ENCODE measurements at places on chromosomes 5 and 9.

DNA sequence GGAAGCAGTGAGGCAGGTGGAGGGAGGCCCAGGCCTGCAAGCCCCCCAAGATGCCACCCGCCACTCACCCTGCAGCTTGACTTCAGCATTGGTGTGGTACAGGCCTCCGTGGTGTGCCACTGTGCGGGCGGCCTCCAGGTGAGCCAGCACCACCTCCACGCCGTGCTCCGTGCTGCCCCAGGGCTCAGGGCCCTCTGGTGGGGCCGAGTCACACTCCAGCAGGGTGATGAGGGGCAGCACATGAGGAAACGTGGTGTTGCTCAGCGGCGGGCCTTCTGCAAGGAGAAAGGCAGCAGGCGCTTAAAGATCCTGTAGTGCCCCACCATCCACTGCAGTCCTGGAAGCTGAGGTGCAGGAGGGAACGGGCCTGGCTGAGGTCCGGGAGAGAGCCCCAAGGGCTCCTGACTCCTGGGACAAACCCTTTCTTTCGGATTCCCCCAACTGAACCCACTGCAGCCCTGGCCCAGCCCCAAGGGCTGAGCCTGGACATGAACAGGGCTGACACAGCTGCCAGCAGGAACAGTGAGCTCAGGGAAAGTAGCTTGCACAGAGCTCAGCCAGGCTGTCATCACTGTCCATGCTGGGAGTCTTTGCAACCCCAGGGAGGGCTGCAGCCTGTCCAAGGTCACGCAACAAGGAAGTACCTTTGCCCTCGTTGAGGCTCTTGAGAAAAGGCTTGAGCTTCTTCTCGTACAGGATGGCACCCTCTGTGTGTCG, 4.7 kb upstream of the TOR2A start:
- no peak for DNase-seq

- DNase-seq = no peak
Observed at GRCh38 chr9:73065439-73065838, 86.2 kb upstream of the ANXA1 start.

DNA sequence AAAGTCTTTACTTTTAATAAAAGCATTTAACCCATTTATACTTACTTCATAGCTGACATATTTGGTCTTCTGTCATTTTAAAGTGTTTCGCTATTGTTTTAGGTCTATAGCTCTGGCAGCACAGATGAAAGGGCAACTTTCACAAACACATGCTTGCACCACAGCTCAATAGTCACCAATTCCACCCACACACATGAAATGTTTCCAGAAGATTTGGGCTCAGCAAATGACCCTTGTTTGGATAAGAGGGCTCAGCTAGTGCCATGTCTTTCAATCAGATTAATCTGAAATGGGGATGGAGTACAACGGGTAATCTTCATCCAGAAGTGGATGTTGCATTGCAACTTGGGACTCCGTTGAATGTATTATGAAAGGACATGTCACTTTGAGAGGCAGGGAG, 176.0 kb downstream of the FGF18 start:
- DNase-seq = no peak

DNA sequence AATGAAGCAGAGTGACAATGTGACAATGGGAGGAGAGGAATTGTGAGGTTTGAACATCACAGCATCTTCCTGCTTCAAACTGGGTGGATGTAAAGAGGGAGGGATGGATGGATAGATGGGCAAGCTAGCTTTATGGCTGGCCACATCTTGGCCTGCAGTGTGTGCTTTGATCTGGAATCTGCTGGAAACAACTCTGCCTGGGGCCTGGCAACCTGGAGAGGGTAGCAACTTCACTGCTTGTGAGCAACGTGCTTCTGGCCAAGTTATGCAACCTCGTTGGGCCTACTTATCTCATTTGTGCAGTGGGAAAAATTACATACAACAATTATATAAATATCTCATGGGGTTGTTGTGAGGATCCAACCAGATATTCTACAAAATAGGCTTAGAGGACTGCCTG, 5.3 kb downstream of the IL9 start:
- DNase-seq = no peak

GRCh38 chr5:180640611-180640860, 8.9 kb downstream of the FLT4 start:
- DNase-seq = no peak

DNA sequence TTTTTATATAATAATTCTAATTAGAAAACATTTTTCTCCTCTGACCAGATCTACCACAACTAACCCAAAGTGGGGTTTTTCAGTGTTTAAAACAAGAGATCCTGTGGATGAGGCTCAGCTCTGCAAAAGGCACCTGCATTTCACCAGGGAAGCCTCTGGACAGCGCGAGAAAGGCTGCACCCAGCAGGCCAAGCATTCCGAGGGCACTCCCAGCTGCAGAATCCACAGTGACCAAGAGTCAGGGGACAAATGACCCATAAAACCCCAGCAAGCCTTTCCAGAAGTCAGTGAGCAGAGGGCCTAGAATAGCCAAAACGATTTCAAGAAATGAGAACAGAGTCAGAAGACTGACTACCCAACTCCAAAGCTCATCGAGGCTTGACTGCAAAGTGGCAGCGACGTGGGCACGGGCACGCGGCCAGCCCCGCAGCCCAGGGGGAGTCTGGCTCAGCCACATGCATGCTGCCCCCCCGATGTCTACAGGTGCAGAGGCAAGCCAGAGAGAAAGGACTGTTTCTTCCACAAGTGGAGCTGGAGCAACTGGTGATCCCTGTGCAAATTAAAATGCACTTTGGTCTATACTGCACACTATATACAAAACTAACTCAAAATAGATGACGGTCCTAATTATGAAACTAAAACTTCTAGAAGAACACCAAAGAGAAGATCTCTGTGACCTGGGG, 26.2 kb downstream of the TPPP start:
- no peak for DNase-seq

- DNase-seq = no peak
Observed at GRCh38 chr5:131406076-131406475, 142.2 kb downstream of the CDC42SE2 start.

DNA sequence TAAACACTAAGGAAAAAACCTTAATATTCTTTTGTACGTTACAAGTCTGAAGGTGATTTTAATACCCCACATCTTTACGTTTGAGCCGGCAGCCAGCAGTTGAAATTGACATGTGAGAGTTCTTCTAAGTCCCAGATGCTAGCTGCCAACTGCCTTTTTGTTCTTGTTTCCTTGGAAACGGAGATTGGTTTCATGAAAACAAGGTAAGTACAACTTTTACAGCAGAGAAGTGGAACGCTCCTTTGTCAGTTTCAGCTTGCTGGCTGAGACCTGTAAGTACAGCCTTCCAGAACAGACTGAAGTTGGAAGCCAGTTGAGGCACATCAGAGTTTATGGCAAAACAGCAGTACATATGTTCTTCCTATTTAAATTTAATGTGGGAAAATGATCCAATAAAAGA, 1018.4 kb upstream of the ARRDC3 start:
- DNase-seq = no peak

Data from activated CD4-positive, alpha-beta T cell treated with anti-CD3 and anti-CD28 coated beads for 24 hours (primary cell).